ENCODE measurements at places on chromosomes 6 and 20.

DNA sequence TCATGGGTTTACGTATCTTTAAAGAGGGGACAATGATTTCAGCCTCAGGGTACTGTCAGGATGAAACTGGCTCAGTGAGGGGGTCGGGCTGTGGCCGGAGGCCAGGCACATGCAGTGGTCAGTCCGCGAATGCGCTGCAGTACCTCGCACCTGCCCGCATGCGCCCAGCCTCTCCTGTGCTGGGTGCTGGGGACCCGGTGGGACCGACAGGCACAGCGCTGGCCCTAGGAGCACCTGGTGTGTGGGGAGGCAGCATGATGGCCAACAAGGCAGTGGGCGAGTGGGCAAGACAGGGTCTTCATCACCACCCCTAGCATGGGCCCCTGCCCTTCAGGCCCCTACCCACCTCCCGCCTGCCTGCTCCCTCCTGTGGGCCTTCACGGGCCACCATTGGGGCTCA, 970 bp upstream of the CABLES2 start:
- no peak for DNase-seq

GRCh38 chr20:20463933-20464374, 96.0 kb downstream of the INSM1 start:
- no peak for DNase-seq

DNA sequence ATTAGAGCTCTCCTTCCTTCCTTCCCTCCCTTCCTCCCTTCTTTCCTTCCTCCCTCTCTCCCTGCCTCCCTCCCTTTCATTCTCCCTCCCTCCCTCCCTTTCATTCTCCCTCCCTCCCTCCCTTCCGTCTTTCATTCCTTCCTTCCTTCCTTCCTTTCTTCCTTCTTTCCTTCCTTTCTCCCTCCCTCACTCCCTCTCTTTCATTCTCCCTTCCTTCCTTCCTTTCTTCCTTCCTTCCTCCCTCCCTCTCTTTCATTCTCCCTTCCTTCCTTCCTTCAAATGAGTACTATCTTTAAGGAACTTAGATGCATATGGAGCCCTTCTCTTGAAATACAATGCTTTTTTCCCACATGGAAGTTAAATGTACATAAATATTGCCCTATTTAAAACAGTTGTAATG, 20.9 kb upstream of the PTPRK start:
- no peak for DNase-seq

GRCh38 chr20:5508044-5508443, 191.3 kb upstream of the PROKR2 start:
- no peak for DNase-seq

- DNase-seq, result no peak
Observed at GRCh38 chr6:51301962-51302361, 483.3 kb downstream of the TFAP2B start.

- DNase-seq, result no peak
Observed at GRCh38 chr6:42104804-42105125, 37.7 kb downstream of the C6orf132 start.

GRCh38 chr6:1952740-1953360, 292.6 kb downstream of the GMDS start:
- DNase-seq, result no peak

DNA sequence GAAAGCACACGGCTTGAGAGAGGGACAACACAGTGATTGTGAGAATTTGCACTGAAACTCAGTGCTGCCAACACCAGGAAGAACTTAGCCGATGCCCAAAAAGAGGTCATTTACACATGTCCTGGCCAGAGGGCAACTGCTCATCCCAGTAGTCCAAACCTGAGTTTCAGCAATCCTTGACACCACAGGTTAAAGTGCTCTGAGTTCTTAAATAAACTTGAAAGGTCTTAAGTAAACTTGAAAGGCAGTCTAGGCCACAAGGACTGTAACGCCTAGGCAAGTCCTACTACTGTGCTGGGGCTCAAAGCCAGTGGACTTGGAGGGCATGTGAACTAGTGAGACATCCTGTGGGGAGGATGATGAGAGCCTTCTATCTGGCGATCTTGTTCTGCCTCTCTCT, 14.1 kb downstream of the SNX14 start:
- no peak for DNase-seq

DNA sequence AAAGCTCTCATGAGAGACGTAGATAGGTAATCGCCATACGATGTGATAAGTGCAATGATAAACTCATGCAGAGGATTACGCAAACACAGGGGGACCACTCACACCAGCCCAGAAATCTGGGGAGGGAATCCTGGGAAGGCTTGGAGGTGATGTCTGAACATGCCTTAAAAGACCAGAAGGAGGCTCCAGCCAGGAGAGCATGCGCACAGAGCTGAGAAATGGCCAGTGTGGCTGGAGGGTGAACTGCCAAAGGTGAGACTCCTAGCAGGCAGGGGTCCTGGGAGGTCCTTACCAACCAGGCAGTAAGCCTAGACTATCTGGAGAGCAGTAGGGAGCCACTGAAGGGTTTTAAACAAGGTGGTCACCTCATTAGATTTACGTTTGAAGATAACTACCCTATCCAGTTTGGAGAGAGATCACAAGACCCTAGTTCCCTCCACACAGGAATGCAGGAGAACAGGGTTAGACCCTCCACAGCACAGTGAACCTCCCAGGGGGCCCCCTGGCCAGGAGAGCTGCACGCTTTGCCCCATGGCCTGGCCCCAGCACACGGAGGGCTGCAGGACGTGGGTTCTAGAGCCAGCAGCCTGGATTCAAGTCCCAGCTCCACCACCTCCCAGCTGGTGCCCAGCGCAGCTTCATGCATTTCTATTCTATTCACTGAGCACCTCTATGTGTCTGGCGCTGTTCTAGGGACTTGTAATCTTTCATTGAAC, 13.1 kb downstream of the MDFI start:
- no peak for DNase-seq

DNA sequence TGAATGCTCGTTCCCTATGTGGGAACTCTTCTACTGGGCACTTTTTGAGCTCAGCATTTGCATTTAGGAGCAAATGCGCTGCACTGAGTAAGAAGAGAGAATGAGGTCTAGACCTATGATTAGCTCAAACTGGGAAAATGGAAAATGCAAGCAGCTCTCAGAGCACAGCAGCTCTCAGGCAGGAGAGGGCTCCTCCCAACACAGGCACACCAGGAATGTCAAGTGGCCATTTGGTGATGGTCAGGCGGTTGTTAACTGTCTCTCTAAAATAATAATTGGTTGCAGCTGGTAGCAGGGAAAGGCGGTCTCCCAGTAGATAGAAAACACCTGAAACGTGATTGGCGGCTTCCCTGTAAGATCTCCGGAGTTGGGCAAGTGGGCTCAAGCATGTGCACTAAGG, 162.0 kb upstream of the ECI2 start:
- DNase-seq, result no peak

- DNase-seq, result no peak
Observed at GRCh38 chr6:119084784-119085183, 6.3 kb upstream of the FAM184A start.

DNA sequence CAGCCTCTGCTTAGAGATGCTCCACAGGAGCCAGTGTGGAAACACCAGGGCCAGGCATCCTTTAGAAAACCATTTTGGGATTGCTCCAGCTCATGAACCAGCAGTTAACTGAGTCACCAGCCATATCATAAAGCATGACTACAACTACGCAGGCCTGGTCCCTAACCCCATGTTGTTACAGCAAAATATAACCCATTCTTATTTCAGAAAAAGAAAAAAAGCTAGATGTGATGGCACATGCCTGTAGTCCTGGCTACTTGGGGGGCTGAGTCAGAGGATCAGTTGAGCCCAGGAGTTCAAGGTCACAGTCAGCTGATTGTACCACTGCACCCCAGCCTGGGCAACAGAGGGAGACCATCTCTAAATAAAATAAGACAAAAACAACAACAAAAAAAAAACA, 36.8 kb downstream of the C6orf15 start:
- DNase-seq, result no peak

- no peak for DNase-seq
Observed at GRCh38 chr6:39114388-39114703, 640 bp downstream of the SAYSD1 start.

GRCh38 chr20:62914970-62915457, 11.3 kb downstream of the DIDO1 start:
- peak; percentile 13 for DNase-seq
